Aorta (tissue), 5 donors: ENCODE measurements at places on chromosomes 2 and 18. TPM values are rescaled to one million over a fixed set of nuclear protein-coding genes. Genes with fewer than 3 reads are reported as not detected.

GRCh38 chr2:232213176-232213575 lies 165.4 kb upstream of the ALPP start:
- H3K27me3 ChIP-seq = no peaks in the 10 kb centered on the region
- H3K36me3 ChIP-seq = no peaks in the 10 kb centered on the region
- DNase-seq = no peak
- H3K27ac ChIP-seq = no peak overlapping the region
- no peak overlapping the region for H3K4me3 ChIP-seq

- no peak for DNase-seq
- no peaks in the 10 kb centered on the region for H3K27me3 ChIP-seq
- H3K4me3 ChIP-seq = no peak overlapping the region
- H3K36me3 ChIP-seq = no peaks in the 10 kb centered on the region
Observed at GRCh38 chr18:23964282-23965238, 50.0 kb upstream of the TTC39C start.

The TUBA3E gene
- not detected for total RNA-seq

The RGPD4 gene
- total RNA-seq = 0.33 TPM

The RMC1 gene
- 22.7 TPM for total RNA-seq

- H3K36me3 ChIP-seq = no peaks in the 10 kb centered on the region
- no peaks in the 10 kb centered on the region for H3K4me1 ChIP-seq
- H3K4me3 ChIP-seq = no peak overlapping the region
- DNase-seq = no peak
- H3K27ac ChIP-seq = no peak overlapping the region
- no peaks in the 10 kb centered on the region for H3K27me3 ChIP-seq
Observed at GRCh38 chr2:82084679-82085392, 1780.3 kb upstream of the LRRTM1 start.
